ENCODE measurements at places on chromosomes 5 and 9.
A peak's percentile ranks its signal among the peaks of the same experiment; 100 is the strongest.

DNA sequence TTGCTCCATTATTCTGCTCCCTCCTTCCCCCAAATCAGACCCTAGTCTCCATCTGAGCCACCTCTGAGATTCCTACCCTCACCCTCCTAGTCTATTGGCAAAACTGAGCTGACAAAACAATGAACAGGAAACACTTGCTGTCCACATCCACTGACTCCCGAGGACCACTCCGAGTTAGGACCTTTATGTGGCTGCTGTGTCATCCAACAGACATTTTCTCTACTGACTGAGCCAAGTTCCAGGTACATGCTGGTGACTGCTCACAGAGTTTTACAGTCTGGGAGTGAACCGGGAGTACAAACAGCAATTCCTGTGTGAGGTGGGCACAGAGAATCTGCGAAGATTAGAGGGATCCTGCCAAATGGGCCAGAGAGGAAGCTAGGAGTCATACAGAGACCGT is 39.2 kb downstream of the CFAP90 start:
- DNase-seq: no peak

DNA sequence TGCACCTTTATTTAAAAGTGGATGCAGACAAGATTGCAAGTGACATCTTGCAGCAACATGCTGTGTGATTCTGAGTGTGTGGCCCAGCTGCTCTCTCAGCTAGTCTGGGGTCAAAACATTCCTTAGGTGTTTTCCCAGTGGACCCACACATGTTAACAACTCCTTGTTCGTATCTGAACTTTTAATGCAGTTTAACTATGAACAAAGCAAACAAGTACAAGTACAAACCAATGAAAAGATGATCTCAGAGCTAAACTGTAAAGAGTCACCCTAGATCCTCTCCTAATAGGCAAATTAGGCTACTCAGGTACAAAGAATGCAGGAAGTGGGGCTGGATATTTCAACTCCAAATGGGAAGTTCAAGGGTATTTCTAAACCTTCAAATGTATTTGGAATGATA is 108.4 kb downstream of the ENTREP1 start:
- no peak for DNase-seq

DNA sequence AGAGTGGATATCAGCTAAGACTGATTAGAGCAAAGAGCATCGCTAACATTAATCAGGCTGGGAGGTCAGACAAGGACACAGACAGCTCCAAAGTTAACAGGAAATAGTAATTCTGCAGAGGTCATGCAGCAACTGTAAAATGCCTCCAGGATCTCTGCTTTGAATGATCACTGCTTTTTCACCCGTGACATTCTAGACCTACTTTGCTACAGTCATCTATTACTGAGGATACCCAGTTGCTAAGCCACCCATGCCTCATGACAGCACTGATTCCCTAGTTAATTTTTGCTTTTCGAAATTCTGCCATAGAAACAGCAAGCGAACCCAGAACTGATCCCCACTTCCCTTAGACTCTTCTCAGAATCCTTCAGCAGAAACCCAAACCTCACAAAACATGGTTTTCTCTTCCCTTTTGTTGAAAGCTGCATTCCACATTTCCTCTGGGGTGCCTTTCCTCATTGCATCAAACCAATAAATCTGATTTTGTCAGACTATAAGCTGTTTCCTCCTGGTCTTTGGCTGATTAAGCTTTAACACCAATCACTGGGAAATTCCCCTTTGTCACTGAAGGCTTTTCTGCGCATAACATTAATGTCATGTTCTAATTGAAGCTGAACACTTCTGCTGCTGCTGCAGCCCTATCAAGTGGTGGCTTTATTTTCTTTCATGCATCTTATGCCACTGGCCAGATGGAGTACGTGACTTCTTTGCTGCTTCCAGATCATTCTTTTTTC is 201.1 kb upstream of the CHD1 start:
- no peak for DNase-seq

DNA sequence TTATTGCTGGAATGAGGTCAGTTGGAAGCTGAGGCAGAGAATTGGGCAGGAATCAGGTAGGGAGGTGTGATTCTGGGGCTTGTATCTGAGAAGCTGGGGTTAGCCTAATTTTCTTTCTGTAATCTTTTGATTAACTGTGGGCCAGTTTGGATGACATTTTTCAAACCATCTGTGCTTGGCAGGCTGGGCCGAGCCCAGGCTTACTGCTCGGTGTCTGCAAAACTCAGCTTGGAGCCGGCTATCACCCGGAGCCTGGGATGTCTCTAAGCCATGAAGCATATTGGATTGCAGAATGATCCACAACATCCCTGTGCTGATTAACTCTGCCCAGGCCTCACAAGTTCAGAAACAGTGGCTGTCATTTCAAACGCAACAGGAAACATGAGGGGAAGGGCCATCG is 26.5 kb downstream of the KCNMB1 start:
- no peak for DNase-seq

GRCh38 chr9:70475211-70475610 is 60.8 kb upstream of the KLF9 start:
- no peak for DNase-seq

- DNase-seq: no peak
These were observed 303.3 kb downstream of the DOCK8 start for GRCh38 chr9:517993-518392.

- no peak for DNase-seq
These were observed 22.4 kb downstream of the GLRA1 start for GRCh38 chr5:151902215-151902614.

GRCh38 chr5:72871366-72872024 is 55.0 kb downstream of the TNPO1 start:
- DNase-seq: no peak

DNA sequence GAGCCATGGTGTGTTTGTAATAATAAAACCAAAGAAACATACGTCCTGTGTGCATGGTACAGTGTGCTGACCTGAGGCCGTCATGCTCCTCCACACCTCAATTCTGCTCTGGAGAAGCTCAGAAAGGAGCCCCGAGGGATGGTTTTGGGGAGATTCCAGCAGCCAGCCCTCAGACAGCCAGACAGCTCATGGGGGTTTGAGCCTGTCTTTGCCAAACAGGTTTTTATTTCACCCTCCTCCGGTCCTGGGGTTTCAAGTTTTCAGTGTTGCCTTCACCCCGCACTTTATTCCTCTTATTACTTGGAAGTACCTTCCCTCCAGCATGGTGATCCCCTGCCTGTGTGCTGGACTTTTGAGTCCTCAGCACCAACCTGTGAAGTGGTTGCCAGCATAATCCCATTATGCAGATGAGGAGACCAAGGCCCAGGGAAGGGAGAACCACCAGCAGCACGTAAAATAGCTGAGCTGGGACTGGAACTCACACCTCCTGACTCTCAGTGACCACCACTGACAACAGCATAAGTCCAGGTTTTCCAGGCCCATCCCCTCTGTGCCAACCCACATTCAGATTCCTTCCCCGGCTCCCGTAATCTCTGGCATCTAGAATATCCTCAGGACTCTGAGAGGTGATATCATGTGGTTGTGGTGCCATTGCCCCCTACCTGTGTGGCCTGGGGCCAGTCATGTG is 35.1 kb downstream of the TGFBI start:
- DNase-seq: no peak

GRCh38 chr9:1776668-1777067 is 238.5 kb upstream of the SMARCA2 start:
- DNase-seq: no peak

- no peak for DNase-seq
These were observed 7.2 kb downstream of the FBXO38 start for GRCh38 chr5:148390914-148391313.

- no peak for DNase-seq
These were observed 113.1 kb downstream of the INIP start for GRCh38 chr9:112604790-112605189.

- no peak for DNase-seq
These were observed 1176.7 kb upstream of the CDH9 start for GRCh38 chr5:28215091-28215490.

DNA sequence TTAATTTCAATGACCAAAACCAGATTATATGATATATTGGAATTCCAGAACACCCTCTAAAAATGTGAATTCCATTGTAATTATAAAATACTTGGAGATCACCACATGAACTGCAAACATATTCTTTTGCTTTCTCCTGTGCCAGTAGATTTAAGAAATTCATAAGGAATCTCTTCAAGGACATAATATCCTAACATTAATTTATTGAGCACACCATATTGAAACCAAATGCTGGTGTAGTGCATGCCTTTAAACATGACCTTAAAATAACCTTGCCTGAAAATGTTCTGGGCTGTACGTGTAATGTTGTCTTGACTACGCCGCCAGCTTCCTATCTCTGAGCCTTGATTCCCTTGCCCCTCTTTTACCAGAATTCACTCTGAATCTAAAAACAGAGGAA is 205.0 kb upstream of the ACTBL2 start:
- DNase-seq: no peak

DNA sequence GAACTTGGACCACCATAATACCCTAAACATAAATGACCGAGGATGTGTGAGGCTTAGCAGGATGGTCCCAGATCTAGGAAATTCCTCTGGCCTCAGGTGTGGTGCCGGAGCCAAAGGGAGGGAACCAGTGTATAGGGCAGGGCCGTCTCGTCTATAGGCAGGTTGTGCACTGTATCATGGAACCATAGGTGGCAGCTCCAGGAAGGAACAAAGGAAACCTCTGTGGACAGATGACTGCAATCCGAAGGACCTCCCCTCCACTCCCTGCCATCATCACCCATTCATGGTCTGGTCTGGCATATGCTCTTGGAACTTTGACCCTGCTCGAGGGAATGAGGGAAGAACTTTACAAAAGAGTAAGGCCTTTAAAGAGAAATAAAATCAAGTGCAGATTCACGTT is 2.9 kb upstream of the MACIR start:
- DNase-seq: no peak

DNA sequence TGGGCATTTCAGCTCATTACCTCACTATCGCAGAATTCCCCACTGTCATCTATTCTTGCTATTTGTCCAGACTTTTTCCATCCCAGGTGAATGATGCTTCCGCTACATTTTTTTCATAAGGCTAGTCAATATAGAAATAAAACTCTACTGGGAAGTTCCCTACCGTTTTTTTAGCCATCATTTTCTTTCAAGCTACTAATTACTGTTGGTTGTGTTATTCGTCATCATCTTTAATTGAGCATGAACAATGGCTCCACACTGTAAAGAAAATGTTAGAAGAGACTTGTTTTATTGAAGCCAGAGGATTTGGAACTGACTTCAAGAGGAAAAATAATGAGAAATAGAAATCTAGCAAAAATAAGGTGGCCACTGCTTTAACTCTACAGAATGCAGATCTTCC is 265.0 kb downstream of the ZNF608 start:
- no peak for DNase-seq

DNA sequence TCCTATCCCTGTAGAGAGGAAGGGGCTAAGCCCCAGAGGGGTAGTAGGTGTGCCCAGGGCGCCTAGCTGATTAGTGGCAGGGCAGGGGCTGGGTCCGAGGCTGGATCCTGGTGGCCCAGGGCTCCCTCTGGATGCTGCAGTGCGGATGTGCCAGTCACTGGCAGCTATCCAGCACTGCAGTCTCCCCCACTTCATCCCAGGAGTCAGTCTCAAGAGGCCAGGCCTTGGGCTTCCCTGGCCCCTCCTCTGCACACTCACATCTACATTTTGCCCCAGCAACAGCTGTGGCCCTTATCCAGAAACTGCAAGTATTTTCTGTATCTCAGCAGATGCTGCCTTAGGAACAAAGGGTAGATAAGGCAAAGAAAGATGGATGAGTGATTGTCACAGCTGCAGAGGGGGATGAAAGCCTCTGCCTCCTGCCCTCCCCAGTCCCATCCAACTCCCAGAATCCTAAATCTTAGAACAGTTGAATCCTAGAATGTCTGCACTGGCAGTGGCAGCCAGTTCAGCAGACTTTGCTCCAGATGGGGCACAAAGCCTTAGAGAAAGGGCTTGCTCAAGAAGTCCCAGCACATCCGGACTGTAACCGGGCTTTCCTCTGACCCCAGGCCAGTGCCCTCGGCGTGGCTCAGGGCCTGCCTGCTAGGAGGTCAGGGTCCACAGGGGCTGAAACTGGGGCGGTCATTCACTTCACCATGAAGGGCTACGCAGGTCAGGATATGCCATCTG is 1.6 kb downstream of the ANXA6 start:
- DNase-seq: no peak

DNA sequence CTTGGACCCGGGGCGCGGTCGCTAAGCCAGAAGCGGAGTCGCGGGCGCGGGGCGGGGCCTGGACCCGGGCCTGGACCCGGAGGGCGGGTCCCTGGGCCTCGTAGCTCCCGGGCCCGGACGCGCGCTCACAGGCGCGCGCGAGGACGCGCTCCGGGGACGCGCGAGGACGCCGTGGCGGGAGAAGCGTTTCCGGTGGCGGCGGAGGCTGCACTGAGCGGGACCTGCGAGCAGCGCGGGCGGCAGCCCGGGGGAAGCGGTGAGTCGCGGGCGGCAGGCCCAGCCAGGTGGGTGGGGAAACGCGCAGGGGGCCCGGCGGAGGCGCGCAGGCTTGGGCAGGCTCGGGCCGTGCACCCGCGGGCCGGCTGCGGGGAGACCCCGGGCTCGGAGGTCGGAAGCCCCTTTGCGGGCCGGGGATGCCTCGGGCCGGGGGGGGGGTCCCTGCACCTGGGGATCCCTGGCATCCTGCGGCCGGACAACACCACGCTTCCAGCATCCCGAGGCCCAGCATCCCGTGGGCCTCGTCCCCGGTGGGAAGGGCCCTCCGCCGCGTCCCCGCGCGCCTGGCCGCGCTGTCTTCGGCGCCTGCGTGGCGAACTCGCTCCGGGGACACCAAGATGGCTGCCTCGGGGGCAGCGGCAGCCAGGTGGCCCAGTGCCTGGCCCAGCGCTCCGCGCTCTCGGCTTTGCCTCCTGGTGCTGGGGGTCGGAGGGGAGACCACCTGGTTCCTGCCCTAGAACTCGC is at the start of gene SFXN1:
Gene SFXN1, plus strand, starts transcription at position 177 of the 741 bp plus-strand sequence. CDS start 13,544 bp downstream, outside the sequence.
- peak; percentile 71 for DNase-seq

DNA sequence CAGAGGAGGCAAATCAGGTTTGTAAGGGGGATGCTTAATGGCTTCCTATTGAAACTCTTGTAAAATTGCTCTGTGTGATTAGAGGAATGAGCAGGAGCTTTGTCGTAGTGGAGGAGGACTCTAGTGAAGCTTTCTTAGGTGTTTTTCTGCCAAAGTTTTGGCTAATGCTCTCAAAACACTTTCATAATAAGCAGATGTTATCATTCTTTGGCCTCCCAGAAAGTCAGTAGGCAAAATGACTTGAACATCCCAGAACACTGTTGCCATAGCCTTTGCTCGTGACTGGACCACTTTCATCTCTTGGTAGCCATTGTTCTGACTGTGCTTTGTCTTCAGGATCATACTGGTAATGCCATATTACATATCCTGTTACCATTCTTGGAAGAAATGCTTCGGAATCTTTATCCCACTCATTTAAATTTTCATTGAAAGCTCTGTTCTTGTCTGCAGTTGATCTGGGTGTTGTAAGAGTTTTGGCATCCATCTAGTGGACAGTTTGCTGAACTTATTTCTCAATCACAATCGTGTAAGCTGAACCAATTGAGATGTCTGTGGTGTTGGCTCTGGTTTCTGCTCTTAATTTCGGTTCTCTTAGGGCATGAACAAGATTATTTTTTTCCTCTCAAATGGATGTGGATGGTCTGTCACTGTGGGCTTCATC is 187.6 kb downstream of the COMMD10 start:
- no peak for DNase-seq

Measured in CD4-positive, alpha-beta T cell treated with Interleukin-2 at 100 ng/mL for 4 hours (primary cell).